Retinal pigment epithelial cell (primary cell): ENCODE measurements at places on chromosomes 5 and 9.

GRCh38 chr9:8533681-8534080, 734.1 kb upstream of the DMAC1 start:
- no peak for DNase-seq

DNA sequence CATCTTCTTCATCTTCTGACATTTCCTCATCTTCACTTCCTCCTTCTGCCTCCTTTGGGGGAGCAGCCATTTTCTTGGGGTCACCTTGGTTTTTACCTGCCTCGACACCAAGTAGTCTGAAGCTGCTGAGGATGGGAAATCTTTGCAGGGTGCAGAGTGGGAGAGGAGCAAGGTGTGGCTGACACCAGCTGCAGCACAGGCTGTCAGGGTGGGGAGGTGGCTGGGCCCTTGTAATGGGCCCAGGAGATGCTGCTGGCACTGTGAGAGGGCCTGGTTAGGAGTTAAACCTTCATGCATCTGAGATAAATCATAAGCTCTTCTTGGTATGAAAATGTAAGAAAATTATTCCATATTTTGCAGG, 7.7 kb downstream of the RABL6 start:
- no peak for DNase-seq

DNA sequence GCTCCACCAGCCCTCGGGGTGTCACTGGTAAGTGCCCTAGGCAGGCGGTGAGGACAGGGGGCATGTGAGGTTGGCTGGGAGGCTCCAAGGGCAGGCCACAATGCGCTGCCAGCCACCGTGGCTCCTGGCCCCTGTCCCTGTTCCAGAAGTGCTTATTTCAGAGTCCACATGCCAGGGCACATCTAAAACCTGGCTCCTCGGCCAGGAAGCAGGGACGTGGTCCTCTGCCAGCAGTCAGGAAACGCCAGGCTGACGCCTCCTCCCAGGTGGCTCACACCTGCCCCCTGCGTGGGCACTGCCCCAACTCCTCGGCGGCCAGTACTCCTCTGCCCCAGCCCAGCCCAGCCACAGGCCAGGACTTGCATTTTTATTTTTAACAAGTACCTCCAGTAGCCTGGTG, 68.5 kb downstream of the SECISBP2 start:
- no peak for DNase-seq

- DNase-seq = no peak
These were observed 150.3 kb upstream of the SPRY4 start for GRCh38 chr5:142475102-142475513.

DNA sequence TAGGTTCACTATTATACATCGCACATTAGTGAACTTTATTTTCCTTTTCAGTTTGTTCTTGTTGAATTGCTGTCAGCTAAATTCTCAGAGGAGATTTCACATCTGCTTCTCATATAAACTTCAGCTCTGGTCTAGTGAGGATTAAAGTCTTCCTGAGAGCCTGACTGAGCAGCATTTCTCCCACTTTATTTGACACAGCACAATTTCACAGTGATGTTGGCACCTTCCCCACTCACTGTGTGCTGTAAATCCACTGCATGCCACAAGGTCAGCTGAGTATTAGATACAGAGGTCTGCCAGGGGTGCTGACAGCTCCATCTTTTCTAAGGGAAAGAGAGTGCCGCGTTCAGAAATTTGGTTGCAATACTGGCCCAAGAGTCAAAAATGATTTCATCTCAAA, 567.4 kb downstream of the PRR16 start:
- DNase-seq = peak; percentile 62

GRCh38 chr9:123368536-123369153, 12.6 kb downstream of the CRB2 start:
- no peak for DNase-seq

DNA sequence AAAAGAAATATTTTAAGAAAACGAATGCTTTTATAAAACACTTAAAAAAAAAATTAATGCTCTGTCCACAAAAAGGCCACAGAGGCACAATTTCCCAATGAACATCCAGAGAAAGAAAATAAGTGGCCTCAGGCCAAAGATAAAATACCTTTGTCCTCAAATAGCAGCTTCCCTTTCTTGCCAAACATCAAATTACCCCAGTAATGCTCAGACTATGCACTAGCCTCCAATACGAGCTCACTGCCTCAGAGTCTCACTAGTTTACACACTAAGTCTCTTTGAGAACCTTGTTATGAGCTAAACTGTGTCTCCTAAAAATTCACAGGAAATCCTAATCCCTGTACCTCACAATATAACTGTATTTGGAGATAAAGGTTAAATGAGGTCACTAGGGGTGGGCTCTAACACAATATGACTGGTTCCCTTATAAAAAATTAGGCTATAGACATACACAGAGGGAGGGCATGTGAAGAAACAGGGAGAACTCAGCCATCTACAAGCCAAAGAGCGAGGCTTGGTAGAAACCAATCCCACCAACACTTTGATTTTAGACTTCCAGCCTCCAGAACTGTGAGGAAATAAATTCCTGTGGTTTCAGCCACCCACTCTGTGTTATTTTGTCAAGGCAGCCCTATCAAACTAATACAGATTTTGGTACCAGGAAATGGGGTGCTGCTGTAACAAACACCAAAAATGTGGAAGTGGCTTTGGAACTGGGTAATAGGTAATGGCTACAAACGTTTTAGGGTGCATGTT, 4.4 kb downstream of the MPDZ start:
- DNase-seq = no peak

- DNase-seq = no peak
These were observed 150.7 kb downstream of the ICE1 start for GRCh38 chr5:5572976-5573797.

GRCh38 chr9:93087971-93088655, 7.9 kb upstream of the CARD19 start:
- DNase-seq = no peak

DNA sequence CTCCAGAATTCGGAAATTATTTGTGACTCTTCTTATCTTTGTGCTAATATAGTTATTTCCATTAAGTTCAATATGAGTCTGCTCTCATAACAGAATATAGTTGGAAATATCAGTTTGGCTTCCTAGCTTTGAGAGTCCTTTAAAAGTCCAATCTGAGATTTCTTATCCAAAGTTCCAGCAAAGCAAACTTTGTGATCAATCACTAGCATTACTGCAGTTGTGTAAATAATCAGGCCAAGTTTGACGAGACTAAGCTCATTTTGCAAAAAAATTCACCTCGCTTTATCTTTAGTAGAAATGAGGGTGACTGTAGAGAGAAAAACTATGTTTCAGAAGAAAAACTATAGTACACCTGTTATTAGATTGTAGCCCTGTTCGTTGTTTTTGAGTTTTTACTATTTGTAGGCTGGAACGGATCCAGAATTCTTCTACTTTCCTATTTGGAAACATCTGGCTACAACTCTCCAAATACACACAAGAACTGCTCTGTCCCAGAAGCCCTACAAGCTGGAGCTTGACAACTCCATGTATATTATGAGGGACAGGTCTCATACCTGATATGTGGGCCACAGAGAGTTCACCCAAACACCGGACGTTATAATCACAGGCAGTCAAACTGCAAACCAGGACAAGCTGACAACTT, 47.8 kb downstream of the RAPGEF1 start:
- DNase-seq = no peak

- no peak for DNase-seq
These were observed 1.1 kb upstream of the TRIM41 start for GRCh38 chr5:181221792-181222629.

DNA sequence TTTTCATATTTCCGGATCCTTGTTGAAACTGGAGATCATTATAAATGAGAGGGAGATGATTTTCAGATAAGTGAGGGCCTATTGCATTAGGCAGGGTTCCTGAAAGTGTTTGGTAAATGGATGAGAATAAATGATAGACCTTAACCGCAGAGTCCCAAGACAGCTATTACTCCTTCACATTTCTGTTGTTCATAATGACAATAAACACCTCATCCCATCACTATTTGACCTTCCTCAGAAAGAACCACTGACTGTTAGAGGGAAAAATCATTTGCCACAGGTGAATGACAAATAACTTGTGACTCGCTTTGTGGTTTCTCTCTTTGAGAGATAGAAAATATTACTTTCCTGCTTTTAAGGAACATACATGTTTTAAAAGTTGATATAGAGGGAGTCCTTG, 47.3 kb upstream of the TRMT10B start:
- DNase-seq = no peak

DNA sequence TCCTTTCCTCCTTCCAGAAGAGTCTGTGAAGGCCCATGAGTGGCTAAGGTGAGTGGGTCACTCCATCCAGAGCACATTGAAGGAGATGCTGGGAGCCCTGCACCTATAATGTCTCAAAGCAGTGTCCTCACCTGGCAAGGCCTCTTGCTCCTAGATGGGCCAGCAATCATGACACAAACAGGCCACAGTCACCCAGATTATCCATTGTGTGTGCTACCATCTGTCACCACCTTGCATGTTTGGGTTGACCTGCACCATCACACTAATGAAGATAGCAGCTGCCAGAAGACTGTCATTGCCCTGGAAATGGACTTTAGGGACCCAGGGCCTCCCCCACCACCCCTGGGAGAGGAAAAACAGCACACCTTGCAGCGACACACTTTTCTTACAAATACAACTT, 69.6 kb downstream of the GABBR2 start:
- DNase-seq = no peak

DNA sequence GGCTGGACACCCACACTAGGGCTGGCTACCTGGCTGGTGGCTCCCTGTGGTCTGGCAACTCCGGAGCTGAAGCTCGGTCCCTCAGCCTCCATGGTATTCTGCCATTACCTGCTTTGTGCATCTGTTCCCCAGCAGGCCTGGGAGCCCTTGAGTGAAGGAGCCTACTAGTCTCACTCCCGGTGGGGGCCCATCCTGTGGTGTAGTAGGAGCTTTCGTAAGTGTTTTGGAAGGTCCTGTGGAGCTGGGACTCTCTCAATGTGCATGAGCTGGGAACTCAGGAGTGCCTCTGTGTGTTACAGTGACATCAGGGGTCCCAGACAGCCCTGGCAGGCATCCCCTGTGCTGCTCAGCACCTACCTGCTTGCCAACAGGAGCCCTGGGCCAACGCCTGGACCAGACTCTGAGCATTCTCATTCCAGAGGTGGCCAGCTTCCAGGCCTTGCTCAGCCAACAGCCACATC, 267.1 kb downstream of the GADD45G start:
- no peak for DNase-seq

- DNase-seq = peak; percentile 61
These were observed 57.7 kb upstream of the NXNL2 start for GRCh38 chr9:88477300-88477751.

- no peak for DNase-seq
These were observed 20.6 kb upstream of the ZFYVE16 start for GRCh38 chr5:80387063-80387768.

DNA sequence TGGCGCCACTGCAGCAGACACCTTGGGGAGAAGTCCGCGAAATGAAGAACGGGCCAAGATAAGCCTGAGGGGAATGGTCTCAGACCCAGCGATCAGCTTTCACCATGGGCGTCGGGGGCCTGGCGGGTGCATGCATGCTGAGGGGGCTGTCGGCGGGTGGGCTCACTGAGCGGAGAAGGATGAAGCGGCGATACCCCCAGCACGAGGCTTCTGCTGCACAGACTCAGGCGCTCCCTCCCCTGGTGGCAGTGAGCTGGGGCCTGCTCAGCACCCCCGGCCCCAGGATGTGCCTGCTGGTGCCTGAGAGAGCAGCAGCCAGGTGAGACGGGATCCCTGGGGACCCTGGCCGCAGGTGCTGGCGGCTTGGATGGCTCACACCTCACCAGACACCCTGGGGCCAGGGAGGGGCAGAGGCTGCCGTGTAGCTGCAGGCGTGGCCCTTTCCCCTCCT, 31.2 kb downstream of the CEP72 start:
- DNase-seq = no peak

DNA sequence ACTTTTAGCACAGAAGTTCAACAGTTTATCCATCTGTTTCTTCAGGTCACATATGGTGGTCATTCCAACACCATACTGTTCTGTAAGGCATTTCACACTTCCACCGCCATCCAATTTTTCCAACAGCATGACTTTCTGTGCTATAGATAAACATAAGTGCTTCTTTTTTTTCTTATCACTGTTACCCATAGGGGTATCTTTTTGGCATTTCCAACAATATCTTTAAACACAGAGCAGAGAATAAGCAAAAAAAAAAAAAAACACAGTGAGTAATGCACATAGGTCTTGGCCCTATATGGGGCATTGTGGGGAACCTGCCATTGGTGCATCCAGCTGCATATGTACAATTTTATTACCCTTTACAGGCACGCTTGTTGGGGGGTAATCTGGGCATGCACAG, 12.2 kb upstream of the ZNF367 start:
- no peak for DNase-seq

- no peak for DNase-seq
These were observed 160.4 kb upstream of the MPDZ start for GRCh38 chr9:13439685-13440476.

GRCh38 chr5:153485641-153486040, 4.8 kb upstream of the GRIA1 start:
- DNase-seq = no peak

DNA sequence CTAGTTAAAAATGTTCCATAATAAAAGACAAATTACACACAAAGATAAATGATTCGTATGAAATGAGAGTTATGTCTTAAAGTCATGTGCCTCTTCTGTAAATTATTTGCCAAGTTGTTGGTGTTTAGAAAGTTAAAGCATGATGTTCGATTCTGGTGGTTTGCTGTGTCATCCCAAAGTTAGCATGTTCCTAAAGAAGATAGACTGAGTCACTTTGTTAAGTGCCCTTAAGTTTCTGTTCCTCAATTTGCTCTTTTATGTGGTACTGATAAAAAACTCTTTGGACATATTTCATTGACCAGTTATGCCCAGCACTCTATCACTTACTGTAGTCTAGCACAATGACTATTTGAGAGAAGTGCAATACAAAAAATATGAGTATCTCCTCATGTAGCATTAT, 366.9 kb upstream of the ZNF608 start:
- no peak for DNase-seq

GRCh38 chr9:136531186-136531903, 14.5 kb downstream of the NOTCH1 start:
- no peak for DNase-seq

DNA sequence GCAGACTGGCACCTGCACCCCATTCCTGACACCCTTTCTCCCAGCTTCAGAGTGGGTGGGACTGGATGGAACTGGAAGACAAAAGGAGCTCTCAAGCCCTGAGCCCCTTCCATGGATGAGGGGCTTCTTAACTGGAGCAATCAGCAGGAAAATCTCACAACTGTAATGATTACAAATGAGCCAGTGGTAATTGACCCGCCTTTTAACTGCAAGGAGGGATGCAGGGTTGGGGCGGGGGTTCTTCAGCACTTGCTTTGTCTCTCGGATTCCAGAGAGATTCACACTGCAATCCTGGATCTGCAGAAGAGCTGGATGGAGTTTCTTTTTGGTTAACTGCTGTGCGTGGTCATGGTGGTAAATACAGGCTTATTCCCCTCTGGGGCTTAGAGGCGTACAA, 160.1 kb upstream of the SHB start:
- no peak for DNase-seq

GRCh38 chr9:127397646-127398274, 791 bp downstream of the SLC2A8 start:
- DNase-seq = no peak

DNA sequence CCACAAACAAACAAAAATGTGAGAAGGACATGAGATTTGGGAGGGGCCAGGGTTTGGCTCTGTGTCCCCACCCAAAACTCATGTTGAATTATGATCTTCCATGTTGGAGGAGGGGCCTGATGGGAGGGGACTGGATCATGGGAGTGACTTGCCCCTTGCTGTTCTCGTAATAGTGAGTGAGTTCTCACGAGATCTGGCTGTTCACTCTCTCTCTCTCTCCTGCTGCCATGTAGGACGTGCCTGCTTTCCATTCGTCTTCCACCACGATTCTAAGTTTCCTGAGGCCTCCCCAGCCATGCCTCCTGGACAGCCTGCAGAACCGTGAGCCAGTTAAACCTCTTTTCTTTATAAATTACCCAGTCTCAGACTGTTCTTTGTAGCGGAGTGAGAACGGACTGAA, 118.7 kb downstream of the RXRA start:
- DNase-seq = no peak
